ENCODE measurements at places on chromosomes 2 and 18.

- peak; percentile 5 for DNase-seq
Observed at GRCh38 chr18:56873441-56874140, 222.4 kb downstream of the WDR7 start.

DNA sequence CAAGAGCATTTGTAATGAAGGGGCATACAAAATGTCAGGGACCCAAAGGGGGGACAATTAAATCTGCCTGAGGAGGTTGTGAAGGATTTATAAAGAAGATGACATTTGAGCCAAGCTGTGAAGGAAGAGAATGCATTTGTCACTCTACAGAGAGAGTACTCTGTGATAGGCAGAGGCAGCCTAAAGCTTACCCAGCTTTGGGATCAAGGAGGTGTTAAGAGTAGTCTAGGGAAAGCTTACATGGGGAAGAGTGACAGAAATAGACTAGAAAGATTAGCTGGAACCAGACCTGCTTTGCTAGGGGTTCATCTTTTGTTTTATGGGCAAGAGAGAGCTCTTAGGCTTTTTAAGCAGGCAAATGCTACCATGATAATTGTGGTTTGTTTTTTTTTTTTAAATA, 169.1 kb upstream of the CYP26B1 start:
- DNase-seq: no peak

DNA sequence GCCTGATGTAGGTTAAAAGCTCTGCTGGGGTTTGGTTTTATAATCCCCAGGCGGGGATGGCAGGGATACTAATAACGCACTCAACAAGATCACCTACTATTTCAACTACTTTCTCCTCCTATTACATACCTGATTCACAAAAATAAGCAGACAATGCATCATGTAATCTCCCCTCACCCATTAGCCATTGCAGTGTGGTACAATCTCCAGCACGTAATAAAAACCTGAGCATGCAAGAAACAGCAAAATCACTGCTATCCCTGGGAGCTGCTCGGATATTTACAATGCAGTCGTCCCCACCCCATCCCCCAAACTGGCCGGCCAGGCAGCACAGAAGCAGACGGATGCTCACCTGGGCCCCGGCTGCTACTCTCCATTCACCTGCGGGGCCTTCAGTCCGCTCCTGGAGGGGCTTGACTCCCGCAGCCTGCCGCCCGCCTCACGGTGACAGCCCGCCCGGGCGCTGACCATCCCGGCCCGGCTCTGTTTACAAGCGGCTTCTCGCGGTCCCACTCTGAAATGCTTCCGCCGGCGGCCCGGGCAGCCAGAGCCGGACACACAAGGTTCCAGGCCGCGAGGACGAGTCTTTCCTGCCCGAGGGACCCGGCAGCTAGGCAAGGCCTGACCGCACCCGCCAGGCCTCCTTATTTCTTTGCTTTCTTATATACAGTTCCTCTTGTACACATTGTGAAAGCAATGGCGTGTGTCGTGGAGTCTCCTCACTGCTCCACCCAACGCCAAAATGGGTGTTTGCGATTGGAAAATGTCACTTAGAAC, at the start of gene PLEKHM3:
Gene PLEKHM3, minus strand, starts transcription at position 491 of the 777 bp plus-strand sequence. CDS start 23,888 bp downstream, outside the sequence.
- peak; percentile 85 for DNase-seq

DNA sequence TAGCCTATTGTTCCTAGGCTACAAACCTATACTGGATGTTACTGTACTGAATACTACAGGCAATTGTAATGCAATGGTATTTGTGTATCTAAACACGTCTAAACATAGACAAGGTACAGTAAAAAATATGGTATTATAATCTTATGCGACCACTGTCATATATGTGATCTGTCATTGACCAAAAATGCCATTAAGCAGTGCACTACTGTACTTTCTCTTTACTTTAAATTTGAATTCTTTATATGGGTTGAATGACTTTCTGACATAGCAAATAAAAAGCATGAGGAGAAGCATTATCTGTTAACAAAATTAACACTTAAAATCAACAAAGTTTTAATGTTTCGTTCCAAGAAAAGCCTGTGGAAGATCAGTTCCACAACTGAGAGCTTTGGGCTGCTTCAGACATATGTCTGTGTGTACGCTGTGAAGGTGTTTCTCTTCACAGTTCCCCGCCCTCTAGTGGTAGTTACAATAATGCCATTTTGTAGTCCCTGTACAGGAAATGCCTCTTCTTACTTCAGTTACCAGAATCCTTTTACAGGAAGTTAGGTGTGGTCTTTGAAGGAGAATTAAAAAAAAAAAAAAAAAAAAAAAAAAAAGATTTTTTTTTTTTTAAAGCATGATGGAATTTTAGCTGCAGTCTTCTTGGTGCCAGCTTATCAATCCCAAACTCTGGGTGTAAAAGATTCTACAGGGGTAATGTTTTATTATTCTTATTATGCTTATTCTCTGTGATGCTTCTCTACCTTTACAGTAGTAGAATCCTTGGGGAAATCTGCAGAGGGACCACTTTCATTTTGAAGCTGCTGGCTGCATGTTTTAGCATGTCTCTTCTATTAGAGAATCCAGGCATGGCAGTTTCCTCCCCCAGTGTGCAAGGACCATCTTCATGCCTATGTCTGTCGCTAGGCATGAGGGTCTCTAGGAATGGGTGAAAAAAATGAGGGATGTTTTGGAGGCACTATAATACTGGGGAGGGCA, 54.5 kb downstream of the SCN2A start:
- peak; percentile 97 for DNase-seq

DNA sequence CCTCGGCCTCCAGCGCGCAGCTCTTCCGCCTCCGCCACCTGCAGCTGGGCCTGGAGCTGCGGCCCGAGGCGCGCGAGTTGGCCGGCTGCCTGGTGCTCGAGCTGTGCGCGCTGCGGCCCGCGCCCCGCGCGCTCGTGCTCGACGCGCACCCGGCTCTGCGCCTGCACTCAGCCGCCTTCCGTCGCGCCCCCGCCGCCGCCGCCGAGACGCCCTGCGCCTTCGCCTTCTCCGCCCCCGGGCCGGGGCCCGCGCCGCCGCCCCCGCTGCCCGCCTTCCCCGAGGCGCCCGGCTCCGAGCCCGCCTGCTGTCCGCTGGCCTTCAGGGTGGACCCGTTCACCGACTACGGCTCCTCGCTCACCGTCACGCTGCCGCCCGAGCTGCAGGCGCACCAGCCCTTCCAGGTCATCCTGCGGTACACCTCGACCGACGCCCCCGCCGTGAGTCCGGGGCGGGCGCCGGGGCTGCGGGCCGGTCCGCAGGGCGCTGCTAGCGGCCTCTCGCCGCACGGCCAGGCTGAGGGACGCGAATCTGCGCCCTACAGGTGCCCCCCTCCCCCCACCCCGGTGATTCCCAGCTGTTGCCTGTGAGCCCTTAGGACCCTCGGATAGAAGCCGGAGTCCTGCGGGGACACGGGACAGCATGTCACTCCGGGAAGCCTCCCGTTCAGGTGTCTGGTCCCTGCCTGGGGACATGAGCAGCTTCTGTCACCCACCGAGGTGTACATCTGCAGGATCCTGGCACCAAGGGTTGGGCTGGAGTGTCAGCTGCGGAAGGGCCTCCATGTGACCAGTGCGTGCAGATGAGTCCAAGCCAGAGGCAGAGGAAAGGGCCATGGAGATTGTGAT, 616 bp downstream of the RNPEPL1 start:
- peak; percentile 59 for DNase-seq

DNA sequence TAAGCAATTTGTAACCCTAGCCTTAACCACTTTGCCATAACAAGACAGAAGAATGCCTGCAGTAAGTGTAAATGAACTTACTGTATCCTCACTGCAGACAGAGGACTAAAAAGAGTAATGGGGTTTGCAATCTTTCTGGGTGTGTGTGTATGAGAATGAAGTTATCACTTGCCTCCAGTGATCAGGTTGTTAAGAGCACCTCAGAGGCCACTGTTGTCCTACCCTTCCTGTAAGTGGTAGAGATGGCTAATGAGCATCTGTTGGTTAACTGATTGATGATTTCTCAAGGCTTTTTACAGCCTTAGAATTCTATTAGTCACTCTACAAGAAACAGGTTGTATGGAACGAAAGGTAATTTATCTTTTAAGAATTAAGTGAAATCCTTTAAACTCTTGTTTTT, 27.6 kb upstream of the GTF2A1L start:
- DNase-seq: no peak

Measured in umbilical cord (tissue), 2 donors.